ENCODE measurements at places on chromosomes 11 and 22.

GRCh38 chr11:112237451-112237850 lies 11.2 kb downstream of the PTS start:
- DNase-seq = no peak

DNA sequence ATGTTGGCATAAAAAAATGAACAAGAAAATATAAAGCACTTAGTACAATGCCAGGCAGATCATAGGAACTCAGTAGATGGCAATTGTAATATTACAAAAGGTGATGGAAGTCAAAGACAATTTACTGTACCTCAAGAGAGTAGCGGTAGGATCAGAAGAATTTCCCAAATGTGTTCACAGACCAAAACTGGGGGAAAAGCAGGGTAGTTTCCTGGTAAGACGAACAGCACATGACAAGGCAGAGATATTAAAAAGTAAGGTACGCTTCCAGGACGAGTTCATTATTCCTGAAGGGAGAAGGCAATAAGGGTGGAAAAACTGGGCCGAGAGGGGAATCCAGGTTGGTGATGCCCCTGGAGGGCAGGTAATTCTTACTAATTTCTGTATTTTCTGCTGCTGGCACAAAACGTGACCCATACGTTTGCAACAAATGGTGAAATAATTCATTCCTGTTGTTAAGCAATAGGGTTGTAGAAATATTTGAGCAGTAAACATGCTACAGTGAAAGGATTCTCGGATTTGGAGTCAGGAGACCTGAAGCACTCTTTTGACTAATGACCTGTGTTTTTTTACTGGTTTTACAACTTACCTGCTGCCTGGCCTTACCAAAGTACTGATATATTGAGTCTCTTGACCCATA lies 786 bp upstream of the ANKRD42 start:
- DNase-seq = no peak

GRCh38 chr11:76588455-76589325 lies 81.9 kb downstream of the LRRC32 start:
- DNase-seq = no peak

- DNase-seq = no peak
Measured at GRCh38 chr22:29142116-29142515, 63.6 kb upstream of the EMID1 start.

GRCh38 chr11:45378516-45378915 lies 92.4 kb upstream of the SYT13 start:
- no peak for DNase-seq

- no peak for DNase-seq
Measured at GRCh38 chr11:2586087-2586792, 113.6 kb downstream of the KCNQ1OT1 start.
